CD8-positive, alpha-beta T cell (primary cell): ENCODE measurements at places on chromosomes 12 and 14. TPM values are rescaled to one million over a fixed set of nuclear protein-coding genes. Genes with fewer than 3 reads are reported as not detected.

The SLC2A14 gene
- total RNA-seq, result 0.62 TPM

The IL22 gene
- total RNA-seq, result not detected

The CCDC177 gene
- total RNA-seq, result not detected

The PLEKHG7 gene
- total RNA-seq, result not detected

The ENDOU gene
- 0.22 TPM for total RNA-seq
